Umbilical cord (tissue), 2 donors: ENCODE measurements at places on chromosomes 2 and 18.

GRCh38 chr18:23835506-23835905 lies 146.3 kb downstream of the LAMA3 start:
- no peak for DNase-seq

GRCh38 chr2:233413046-233413445 lies 58.8 kb downstream of the DGKD start:
- DNase-seq = no peak

GRCh38 chr2:206160125-206160806 lies 571 bp downstream of the EEF1B2 start:
- DNase-seq = no peak

DNA sequence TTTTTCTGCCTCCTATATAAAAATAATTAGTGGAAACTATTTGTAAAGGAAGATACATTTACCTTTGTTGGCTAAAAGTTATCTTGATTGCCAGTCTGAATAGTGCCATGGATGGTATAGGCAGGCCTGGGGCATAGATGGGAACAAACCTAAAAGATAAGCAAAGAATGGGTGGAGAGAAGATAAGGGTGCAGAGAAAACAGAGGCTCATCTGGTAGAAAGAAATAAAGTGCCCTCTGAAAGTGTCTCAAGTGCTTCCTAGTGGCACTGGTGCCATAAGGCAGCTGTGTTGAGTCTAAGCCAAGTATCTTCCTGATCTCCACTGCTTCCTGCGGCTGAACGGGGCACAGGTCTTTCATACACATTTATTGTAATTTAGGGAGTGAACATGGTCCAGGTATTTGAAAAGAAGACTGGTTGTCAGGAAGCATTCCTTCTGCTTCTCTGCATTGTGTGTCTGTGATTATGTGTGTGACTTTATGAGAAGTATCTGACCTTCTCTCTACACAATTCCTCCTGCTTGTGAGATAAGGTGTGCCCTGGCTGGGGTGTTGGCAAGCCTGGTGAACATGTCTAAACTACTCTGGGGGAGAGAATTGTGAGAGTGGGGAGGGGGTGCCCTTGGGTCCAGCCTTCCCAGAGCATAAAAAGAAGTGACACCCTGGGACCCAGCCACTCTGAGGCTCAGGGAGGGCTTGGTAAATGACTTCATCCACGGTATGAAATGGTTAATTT lies 280.5 kb downstream of the CAMKMT start:
- no peak for DNase-seq

DNA sequence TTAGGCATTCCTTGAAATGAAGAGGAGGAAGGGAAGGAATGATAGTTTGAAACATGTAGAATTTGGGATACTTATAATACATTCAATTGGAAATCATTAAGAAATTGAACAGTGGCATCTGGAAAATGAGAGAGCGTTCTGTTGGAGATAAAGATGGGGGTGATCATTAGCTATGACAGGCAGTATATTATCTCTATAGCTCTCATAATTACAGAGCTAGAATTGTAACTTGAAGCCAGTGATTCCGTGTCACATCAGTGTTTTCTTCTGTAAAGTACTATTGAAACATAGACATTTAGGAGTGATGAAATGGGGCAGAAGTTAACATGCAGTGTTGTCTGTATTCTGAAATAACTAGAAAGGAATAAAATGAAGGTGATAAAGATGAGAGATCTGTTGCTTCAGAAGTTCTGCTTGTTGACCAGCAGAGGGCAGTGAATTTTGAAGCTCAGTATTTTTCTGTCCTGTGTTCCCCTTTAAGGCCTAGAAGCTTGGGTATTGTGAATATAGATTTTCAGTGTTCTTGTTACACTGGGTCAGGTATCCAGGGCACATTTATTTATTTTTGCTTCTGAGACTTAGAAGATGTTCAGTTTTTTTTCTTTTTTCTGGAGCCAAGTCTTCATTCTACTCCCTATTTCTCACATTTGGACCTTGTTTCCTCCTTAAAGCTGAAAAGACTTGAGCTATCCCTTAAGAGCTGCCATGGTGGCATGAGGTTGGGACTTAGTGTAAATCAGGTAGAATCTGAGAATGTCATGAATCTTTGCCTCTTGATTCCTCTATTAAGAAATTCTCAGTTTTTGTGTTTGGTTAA lies 157.4 kb downstream of the TAF4B start:
- DNase-seq = peak; percentile 56

DNA sequence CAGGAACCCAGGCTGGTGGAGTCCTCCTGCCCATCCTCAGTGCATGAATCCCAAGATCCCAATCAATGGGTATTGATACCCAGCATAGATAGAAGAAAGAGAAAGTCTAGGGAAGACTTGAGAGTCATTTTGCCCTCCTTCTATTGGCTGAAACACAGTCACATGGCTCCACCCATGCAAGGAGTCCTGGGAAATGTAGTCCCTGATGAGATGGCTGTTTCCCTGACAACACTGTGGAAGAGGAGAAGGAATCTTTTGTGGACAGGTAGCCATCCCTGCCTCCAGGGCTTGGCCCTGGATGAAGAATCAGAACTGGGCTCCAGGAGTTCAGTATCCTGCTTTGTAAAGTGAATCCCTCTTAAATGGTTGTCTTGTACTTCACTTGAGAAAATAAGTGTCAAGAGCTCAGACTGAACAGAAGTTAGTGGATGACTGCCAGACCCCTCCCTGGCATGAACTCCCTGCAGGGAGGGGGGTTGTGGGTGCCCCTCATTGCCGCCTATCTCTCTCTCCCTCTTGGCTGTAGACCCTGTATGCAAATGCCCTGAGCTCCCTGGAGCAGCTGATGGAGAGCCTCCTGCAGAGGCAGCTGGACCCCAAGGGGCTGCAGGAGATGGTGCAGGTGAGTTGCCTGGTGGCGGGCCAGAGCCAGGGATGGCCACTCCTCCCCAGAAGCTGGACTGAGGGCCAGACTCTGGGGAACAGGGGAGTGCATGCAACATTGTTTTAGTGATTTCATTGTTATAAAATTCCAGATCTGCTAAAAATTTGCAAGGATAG lies 36.1 kb downstream of the MROH2A start:
- no peak for DNase-seq

GRCh38 chr2:191228861-191229260 lies 16.3 kb upstream of the MYO1B start:
- DNase-seq = no peak

- DNase-seq = no peak
Measured at GRCh38 chr2:168749297-168749696, 53.1 kb upstream of the NOSTRIN start.

DNA sequence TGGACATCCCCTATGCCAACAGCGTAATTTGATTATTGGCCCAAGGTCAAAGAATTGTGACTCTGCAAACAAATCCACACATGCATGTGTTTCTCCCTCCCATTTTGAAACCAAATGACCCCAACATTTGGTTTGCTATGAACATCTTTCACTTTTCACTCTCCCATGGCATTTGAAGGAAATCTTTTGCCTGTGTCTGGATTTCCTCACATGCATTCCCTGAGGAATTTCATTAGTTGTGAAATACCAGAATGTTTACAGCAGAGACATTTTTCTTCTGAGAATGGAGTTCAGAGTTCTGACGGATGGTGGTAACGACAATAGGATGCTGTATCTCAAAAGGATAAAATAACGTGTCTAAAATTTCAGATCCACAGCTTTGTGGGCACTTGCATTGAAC lies 60.3 kb upstream of the LMAN1 start:
- peak; percentile 70 for DNase-seq

DNA sequence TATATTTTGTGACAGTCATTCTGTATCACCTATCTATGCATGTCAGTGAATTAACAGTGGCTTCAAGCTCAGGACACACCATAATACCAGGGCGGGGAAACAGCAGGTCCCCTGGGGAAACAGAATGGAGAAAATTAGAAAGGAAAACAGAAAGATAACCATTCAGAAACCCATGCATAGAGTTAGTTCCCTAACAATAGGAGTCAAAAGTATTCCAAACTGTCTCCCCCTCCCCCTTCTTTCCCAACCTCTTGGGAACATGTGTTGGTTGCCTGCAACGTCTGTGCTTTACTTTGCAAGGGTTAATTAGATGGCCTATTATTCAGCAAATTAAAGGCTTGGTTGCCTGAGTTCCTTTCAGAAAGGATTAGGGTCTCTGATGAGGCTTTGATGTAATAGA lies 176.4 kb downstream of the MYO3B start:
- DNase-seq = no peak

- DNase-seq = no peak
Measured at GRCh38 chr2:235690082-235690808, 196.4 kb downstream of the AGAP1 start.

GRCh38 chr2:113105047-113105785 lies 22.2 kb upstream of the IL1RN start:
- DNase-seq = no peak

GRCh38 chr18:48913201-48913600 lies 37.6 kb downstream of the SMAD7 start:
- no peak for DNase-seq

DNA sequence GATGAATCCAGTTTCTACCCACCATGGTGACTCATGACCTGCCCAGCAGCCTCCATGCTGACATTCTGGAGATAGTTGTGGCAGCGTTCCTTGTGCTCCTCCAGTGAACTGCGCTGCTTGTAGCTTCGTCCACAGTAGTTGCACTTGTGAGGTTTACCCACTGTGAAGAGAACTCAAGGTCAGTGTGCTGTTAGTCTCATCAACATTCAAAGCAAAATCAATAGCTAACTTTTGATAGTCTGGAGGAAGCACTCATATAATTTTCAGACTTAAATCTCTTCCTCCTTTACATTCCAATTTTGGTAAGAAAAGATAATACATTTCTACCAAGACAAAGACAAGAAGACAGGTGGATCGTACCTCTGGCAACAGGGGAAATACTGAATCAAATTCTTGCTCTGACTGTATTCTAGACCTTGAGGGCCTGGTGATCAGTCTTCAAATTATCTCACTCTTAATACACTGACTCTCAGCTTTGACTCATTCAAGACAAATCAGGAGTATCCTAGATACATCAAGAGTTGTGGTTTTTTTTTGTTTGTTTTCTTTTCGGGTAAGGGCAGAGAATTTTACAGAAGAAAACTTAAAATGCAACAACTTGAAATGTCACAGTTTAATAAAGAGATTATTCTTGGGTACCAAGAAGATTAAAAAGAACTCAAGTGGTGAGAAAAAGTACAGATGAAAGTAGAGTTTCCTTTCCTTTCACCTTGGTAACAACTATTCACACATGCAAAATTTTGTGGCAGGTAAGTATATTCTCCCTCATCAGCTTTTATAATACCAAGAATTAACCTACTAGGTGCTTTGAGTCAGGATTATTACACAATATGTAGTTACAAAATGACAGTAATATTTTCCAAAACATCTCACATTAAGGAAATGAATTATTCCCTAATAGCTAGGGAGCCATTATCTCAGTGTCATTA lies 129.2 kb downstream of the IKZF2 start:
- no peak for DNase-seq

- DNase-seq = peak; percentile 56
Measured at GRCh38 chr2:102181919-102182635, 4.7 kb upstream of the IL1RL2 start.

DNA sequence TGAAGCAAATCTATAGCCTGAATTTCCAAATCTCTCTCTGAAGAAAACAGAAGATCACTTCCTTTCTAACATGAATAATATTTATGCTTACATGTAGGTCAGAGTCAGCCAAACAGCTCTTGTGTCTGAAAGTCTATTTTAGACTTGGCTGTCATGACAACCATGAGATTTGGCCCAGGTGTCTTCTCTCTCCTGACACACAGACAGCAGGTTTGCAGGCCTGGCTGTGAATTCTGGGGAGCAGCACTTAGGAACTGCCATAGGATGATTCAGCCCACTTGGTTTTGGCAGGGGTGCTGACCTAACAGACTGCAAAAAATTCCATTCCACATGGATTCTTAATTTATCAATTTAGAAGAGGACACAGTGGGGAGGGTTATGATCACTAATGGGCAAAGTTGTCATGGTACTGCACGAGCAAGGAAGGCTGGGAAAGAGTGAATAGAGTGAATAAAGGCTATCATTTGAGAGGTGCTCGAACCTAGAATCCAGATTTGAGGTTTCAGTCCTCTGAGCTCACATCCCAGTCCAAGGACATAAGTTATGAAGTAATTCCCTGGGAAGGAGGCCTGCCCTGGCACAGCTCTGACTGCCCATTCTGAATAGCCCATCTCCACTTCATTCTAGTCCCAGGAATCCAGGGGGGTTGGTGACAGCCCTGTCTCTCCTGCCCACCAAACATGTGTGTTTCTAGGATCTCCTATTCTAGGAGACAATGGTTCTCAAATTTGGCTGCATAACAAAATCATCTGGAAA lies 453.9 kb upstream of the TRIB2 start:
- no peak for DNase-seq

DNA sequence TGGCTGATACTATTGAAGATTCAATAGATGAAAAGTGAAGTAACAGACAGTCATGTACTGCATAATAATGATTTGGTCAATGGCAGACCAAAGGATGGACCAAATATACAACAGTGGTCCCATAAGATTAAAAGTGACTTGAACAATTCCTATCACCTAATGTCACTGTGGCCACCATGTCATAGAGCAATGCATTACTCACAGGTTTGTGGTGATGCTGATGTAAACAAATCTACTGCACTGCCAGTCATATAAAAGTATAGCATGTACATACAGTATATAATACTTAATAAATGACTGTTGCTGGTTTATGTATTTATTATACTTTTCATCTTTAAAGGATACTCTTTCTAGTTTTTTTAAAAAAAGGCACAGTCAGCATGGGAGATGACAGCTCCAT lies 99.9 kb downstream of the USP34 start:
- DNase-seq = no peak

DNA sequence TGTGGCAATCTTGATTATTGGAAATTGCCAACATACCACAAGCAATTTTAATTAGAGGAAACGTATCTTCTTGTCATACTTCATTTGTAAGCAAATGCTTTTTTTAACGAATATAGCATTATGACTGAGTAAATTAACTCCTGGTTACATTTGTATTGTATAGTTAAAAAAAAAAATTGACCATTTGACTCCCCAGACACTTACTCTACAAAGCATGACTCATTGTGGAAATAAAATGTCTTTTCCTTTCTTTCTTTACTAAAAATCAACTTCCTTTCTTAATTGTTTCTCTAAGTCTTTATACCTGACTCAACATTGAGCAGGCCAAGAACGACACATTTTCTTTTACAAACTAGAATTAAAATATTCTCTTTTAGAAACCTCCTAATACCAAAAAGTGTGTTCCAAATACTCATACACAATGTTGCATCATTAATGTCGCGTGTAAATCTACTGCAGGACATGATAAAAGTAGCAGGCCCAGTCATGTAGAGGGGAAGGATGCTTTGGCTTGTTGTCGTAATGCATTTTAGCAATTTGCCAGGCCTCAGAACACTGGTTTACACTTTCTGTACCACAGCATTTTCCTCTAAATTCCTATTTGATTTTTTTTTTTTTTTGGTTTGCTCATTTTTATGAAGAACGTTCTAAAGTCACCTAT lies 349.6 kb upstream of the KCNH7 start:
- DNase-seq = no peak

GRCh38 chr2:105431367-105432043 lies 32.7 kb upstream of the FHL2 start:
- DNase-seq = peak; percentile 76

- DNase-seq = no peak
Measured at GRCh38 chr2:176270100-176270750, 983 bp downstream of the MTX2 start.

GRCh38 chr2:133841900-133842299 lies 273.6 kb upstream of the NCKAP5 start:
- DNase-seq = peak; percentile 58

GRCh38 chr2:39547811-39548719 lies 111.0 kb upstream of the MAP4K3 start:
- DNase-seq = no peak
